ENCODE measurements at places on chromosomes 7 and 10.

DNA sequence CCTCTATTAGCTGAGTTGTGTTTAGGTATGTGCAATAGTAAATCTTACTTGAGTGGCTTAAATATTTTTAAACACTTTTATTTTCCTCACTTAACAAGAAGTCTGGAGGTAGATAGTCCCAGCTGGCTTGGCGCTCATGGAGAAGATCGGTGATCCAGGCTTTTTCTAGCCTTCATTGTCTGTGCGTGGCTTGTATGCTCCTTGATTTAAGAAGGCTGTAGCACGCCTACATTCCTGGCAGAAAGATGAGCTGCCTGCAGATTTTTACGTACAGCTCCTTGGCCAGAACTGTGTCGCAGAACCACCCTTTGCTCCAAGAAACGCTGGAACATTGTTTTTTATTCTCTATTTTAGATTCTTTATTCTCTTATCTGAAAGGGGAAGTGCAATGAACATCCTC lies 284.1 kb downstream of the KIF20B start:
- DNase-seq, result no peak

DNA sequence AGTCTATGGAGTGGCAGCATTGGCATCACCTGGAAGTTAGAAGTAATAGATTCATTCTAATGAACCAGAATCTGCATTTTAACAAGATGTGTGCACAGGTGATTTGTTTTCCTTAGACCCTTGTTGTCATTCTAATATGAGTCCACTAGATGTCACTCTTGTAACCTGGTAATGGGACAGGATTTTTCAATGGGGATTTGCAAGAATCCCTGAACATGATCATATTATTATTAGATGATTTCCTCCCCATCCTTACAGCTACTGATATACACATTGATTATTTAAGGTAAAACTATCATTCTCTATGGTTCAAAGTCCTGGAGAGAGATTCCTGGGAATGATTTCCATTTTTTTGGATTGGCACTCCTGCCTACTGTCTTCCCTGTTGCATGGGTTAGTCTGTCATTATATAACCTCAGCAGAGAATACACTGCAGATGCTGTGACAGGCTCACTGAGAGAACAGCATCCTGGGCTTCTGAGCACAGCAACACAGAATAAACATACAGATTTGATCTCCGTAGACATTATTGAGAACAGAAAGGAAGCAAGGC lies 194.9 kb downstream of the SUGCT start:
- no peak for DNase-seq

- DNase-seq, result no peak
These were observed 29.8 kb upstream of the WAC start for GRCh38 chr10:28503114-28503513.

DNA sequence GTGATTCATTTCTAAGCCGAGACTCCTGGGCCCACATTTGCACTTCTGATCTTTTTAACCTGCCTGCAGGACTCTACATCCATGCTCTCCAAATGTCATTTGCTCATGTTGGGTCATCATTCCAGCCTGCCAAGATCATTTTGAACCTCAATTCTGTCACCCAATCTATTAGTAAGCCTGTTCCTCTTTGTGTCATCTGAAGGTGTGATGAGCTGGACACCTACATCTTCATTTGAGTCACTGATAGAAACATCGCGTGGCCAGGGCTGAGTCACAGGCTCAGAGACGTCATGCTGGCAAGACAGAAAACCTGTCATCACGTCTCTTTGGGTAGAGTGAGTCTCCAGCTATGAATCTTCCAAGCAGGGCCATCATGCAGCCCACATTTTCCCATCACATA lies 65.3 kb upstream of the SLF2 start:
- DNase-seq, result no peak

GRCh38 chr10:29250066-29250465 lies 38.8 kb upstream of the LYZL1 start:
- DNase-seq, result no peak

Measured in T-cell (primary cell).